Non-pigmented ciliary epithelial cell (primary cell): ENCODE measurements at places on chromosomes 1 and 21.

GRCh38 chr1:207868774-207869721 lies 41.9 kb downstream of the CD34 start:
- no peak for DNase-seq

GRCh38 chr1:213993929-213994328 lies 6.2 kb downstream of the PROX1 start:
- no peak for DNase-seq

- no peak for DNase-seq
Measured at GRCh38 chr1:29389533-29390041, 153.3 kb downstream of the PTPRU start.

DNA sequence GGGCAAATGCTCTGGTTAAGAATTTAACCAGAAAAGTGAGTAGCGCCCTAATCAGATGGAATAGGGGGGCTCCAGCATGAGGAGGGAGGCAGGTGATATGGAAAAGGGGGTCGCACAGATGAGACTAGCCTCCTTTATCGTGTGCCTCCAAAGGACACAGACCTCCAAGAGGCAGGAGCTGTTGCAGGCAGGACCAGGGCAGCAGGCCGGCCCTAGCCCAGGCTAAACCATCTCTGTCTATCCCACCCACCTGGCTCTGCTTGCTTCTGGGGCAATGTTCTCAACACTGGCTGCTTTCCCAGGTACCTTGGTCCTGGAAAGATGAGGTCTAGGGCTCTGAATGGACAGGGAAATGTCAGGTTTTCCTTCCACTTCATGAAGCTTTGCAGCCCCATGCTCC lies 36.3 kb downstream of the C2CD2 start:
- no peak for DNase-seq
